ENCODE measurements at places on chromosomes 2 and 18.

- no peak for DNase-seq
Measured at GRCh38 chr18:77361382-77361781, 111.7 kb downstream of the GALR1 start.

- peak; percentile 87 for DNase-seq
Measured at GRCh38 chr2:177295484-177295883, 31.0 kb upstream of the NFE2L2 start.

GRCh38 chr2:23478933-23479683 lies 94.1 kb downstream of the KLHL29 start:
- no peak for DNase-seq

GRCh38 chr18:44602845-44603244 lies 77.8 kb upstream of the SETBP1 start:
- DNase-seq = peak; percentile 89

- peak; percentile 74 for DNase-seq
Measured at GRCh38 chr18:48781163-48781987, 169.4 kb downstream of the SMAD7 start.

- DNase-seq = no peak
Measured at GRCh38 chr18:46423226-46423805, 233.7 kb downstream of the LOXHD1 start.
